ENCODE measurements at places on chromosomes 4 and X. TPM values are rescaled to one million over a fixed set of nuclear protein-coding genes. Genes with fewer than 3 reads are reported as not detected.

MND1 gene
- total RNA-seq = not detected

TBCK gene
- total RNA-seq = 24.7 TPM

NPNT gene
- 28.7 TPM for total RNA-seq

TEX13C gene
- not detected for total RNA-seq

ETDB gene
- not detected for total RNA-seq

CENPE gene
- 0.26 TPM for total RNA-seq

GRCh38 chr4:11297627-11298026 is 131.1 kb downstream of the HS3ST1 start:
- no peaks in the 10 kb centered on the region for H3K27me3 ChIP-seq
- DNase-seq = no peak
- H3K4me3 ChIP-seq = no peak overlapping the region
- no peaks in the 10 kb centered on the region for H3K4me1 ChIP-seq

- H3K36me3 ChIP-seq = no peaks in the 10 kb centered on the region
- no peaks in the 10 kb centered on the region for H3K27me3 ChIP-seq
- no peak overlapping the region for H3K4me3 ChIP-seq
- peaks cover 26% of the 10 kb centered on the region for H3K4me1 ChIP-seq
- H3K27ac ChIP-seq = peak overlapping the region; percentile 27
- peak; percentile 58 for DNase-seq
Observed at GRCh38 chr4:140004549-140004895, 149.5 kb downstream of the MAML3 start.

GRCh38 chrX:24151513-24151912 is 2.0 kb downstream of the ZFX start:
- H3K27ac ChIP-seq = peak overlapping the region; percentile 99
- no peak overlapping the region for H3K4me3 ChIP-seq
- no peaks in the 10 kb centered on the region for H3K27me3 ChIP-seq

DNA sequence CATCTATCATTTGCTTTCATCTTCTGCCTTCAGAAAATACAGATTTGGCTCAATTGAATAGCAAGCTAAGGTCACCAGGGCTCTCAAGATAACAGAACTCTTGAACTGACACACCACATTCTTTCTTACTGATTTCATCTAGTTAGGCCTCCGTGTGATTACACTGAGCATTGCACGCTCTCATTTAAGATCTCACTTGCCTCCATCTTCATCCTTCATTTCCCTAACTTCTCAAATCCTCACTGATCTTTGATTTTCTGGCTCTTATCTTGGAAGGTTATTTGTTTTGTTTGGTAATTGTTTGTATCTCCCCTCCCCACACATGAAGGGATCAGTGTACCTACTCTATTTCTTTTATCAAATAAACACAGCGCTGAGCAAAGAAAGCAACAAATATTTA is 47.7 kb downstream of the MANBA start:
- H3K27me3 ChIP-seq = no peaks in the 10 kb centered on the region
- no peak overlapping the region for H3K27ac ChIP-seq
- peaks cover 6% of the 10 kb centered on the region for H3K4me1 ChIP-seq
- DNase-seq = no peak
- no peaks in the 10 kb centered on the region for H3K36me3 ChIP-seq

- H3K4me1 ChIP-seq = no peaks in the 10 kb centered on the region
- H3K4me3 ChIP-seq = no peak overlapping the region
- DNase-seq = no peak
- H3K27ac ChIP-seq = no peak overlapping the region
- H3K27me3 ChIP-seq = no peaks in the 10 kb centered on the region
- no peaks in the 10 kb centered on the region for H3K36me3 ChIP-seq
Observed at GRCh38 chr4:158940271-158940670, 162.6 kb upstream of the RAPGEF2 start.

GRCh38 chrX:20388594-20388993 is 121.9 kb upstream of the RPS6KA3 start:
- DNase-seq = no peak
- no peaks in the 10 kb centered on the region for H3K36me3 ChIP-seq
- no peak overlapping the region for H3K4me3 ChIP-seq
- H3K4me1 ChIP-seq = peaks cover 1% of the 10 kb centered on the region
- no peaks in the 10 kb centered on the region for H3K27me3 ChIP-seq
- no peak overlapping the region for H3K27ac ChIP-seq

GRCh38 chr4:99868126-99868596 is 26.1 kb downstream of the LAMTOR3 start:
- no peak overlapping the region for H3K27ac ChIP-seq
- no peaks in the 10 kb centered on the region for H3K4me1 ChIP-seq
- no peaks in the 10 kb centered on the region for H3K27me3 ChIP-seq

GRCh38 chr4:169119536-169119935 is 109.5 kb upstream of the CBR4 start:
- no peak overlapping the region for H3K27ac ChIP-seq
- DNase-seq = no peak
- no peaks in the 10 kb centered on the region for H3K27me3 ChIP-seq

DNA sequence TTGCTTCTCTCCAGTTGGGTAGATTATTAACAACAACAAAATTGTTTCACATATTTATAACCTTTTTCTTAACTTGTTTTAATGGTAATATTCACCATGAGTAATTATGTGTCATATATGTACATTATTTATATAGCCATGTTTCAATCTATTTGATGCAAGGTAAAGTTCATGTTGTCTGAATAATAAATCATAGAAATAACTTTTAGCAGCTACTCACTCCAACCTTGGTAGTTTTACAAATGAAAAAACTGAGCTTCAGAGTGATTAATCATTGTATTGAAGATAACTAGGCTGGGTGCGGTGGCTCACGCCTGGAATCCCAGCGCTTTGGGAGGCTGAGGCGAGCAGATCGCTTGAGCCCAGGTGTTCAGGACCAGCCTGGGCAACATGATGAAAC is 46.0 kb downstream of the TMA16 start:
- H3K27me3 ChIP-seq = no peaks in the 10 kb centered on the region
- no peaks in the 10 kb centered on the region for H3K36me3 ChIP-seq
- H3K27ac ChIP-seq = no peak overlapping the region
- no peak overlapping the region for H3K4me3 ChIP-seq

DNA sequence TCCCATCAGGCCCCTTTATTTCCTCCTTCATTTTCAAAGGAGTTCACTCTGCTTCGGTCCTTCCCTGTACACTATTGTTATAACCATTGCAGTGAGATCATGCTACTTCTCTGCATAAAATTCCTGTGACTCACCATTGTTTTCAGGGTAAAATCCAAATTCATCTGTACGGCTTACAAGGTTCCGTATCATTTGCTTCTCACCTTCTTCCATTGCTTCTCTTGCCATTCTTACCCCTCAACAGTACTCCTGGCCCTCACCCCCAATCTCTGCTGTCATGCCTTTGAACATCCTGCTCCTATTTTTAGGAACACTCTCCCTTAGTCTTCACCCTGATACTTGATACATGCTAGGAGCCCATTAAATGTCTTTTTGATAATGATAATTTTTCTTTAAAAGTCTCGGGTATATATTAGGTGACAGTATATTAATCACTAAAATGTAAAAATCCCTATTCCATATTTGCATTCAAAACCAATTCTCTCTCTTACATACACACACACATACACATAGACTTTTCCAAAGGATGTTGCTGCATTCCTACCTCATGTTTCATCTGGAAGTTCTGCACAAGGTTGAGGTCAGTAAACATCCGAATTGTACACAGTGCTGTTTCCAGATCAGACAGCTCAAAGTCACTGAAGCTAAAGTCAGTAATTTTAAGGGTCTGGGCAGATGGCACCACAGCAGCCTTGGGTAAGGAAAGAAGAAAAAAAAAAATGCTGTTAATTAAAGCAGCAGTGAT is 103.4 kb downstream of the PDE5A start:
- no peak overlapping the region for H3K27ac ChIP-seq
- H3K4me1 ChIP-seq = no peaks in the 10 kb centered on the region
- H3K4me3 ChIP-seq = no peak overlapping the region
- H3K36me3 ChIP-seq = peaks cover 5% of the 10 kb centered on the region
- no peaks in the 10 kb centered on the region for H3K27me3 ChIP-seq

DNA sequence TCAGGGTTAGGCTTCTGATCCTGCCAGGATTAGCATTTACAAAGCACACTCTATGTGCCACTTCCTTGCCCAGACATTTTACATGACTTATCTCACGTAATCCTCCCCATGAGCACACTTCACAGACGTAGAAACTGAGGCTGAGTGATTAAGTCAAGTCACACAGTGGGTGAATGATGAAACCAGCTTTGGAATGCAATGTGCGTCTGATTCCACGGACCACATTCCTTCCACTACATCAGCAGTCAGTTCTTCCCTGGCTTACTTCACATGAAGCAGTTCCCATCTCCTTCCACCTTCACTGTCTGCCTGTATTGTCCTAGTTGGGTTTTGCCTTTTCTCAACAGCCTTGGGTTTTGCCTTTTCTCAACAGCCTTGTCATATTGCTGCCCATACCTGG is 134.3 kb upstream of the PPARGC1A start:
- H3K4me3 ChIP-seq = no peak overlapping the region
- H3K27me3 ChIP-seq = no peaks in the 10 kb centered on the region
- H3K4me1 ChIP-seq = no peaks in the 10 kb centered on the region
- no peak overlapping the region for H3K27ac ChIP-seq

- no peaks in the 10 kb centered on the region for H3K36me3 ChIP-seq
- no peak overlapping the region for H3K4me3 ChIP-seq
- no peak for DNase-seq
- no peak overlapping the region for H3K27ac ChIP-seq
Observed at GRCh38 chr4:44674471-44674870, 3.7 kb upstream of the GUF1 start.

DNA sequence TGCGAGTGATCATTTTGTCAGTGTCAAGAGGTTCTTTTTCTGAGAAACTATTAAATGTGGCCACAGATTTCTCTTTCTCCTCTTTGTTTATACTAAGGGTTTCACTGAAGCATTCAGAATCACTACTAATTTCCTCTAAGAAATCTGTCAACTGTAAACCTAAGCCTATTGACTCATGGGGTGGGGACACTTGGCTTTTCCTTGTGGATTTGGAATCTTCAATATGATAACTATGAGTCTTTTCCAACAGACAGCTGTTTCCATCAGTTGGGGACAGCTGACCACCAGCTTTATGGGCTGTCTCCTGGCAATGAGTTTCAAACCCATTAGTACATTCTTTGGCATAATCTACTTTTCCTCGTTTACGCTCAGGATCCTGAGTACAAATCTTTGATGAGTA is 13.8 kb downstream of the PGRMC1 start:
- H3K4me1 ChIP-seq = no peaks in the 10 kb centered on the region
- no peak overlapping the region for H3K4me3 ChIP-seq
- no peaks in the 10 kb centered on the region for H3K27me3 ChIP-seq
- no peak overlapping the region for H3K27ac ChIP-seq
- no peak for DNase-seq

DNA sequence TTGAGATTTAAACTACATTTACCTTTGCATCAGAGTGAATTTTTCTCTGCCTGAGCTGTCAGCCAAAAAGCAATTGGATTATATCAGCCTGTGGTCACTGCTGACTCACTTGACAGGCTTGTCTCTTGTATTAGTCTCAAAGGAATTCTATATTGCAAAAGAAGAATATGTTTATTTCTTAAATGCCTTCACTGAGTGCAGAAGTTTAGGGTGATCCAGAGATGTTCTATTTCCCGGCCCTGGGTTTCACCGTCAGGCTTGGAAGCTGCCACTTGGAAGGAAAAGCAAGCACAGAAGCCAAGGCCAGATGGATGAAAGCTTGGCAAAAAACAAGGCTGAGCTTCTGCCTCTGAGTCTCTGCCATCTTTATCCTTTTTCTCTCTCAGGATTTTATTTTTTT is 80.9 kb downstream of the FAM114A1 start:
- H3K4me1 ChIP-seq = no peaks in the 10 kb centered on the region
- H3K27me3 ChIP-seq = no peaks in the 10 kb centered on the region
- DNase-seq = peak; percentile 12
- no peak overlapping the region for H3K27ac ChIP-seq
- H3K36me3 ChIP-seq = no peaks in the 10 kb centered on the region

GRCh38 chrX:47370278-47370677 is at the start of gene ZNF157:
TSS of gene ZNF157 (plus strand) at chrX:47370578. CDS start at chrX:47370669, 91 bp downstream.
- no peaks in the 10 kb centered on the region for H3K27me3 ChIP-seq
- H3K36me3 ChIP-seq = no peaks in the 10 kb centered on the region
- no peak for DNase-seq

- no peaks in the 10 kb centered on the region for H3K27me3 ChIP-seq
- H3K36me3 ChIP-seq = no peaks in the 10 kb centered on the region
- H3K27ac ChIP-seq = no peak overlapping the region
- peaks cover 9% of the 10 kb centered on the region for H3K4me1 ChIP-seq
- DNase-seq = no peak
Observed at GRCh38 chrX:39421006-39421405, 619.7 kb downstream of the MID1IP1 start.

DNA sequence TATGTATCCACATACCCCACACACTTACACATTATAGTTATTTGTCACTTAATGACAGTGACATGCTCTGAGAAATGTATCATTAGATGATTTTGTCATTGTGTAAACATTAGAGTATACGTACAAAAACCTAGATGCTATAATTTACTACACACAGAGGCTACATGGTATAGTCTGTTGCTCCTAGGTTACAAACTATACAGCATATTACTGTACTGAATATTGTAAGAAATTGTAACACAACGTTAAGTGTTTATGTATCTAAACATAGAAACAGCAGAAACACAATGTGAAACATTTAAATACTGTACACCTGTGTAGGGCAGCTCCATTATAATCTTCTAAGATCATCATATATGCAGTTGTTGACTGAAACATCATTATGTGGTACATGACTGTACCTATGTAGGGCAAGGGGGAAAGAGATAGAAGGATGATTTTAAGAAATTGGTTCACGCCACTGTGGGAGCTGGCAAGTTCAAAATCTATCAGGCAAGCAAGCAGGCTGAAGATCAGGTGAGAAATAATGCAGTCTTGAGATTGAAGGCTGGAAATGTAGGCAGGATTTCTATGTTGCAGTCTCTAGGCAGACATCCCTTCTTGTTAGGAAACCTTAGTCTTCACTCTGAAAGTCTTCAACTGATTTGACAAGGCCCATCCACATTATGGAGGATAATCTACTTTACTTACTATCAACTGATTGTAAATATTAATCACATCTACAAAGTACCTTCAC is 78.0 kb upstream of the CPEB2 start:
- H3K27me3 ChIP-seq = no peaks in the 10 kb centered on the region
- H3K36me3 ChIP-seq = no peaks in the 10 kb centered on the region
- no peak overlapping the region for H3K4me3 ChIP-seq
- no peak overlapping the region for H3K27ac ChIP-seq

- H3K36me3 ChIP-seq = no peaks in the 10 kb centered on the region
- DNase-seq = no peak
- H3K27ac ChIP-seq = no peak overlapping the region
Observed at GRCh38 chrX:136586386-136586785, 54.4 kb downstream of the VGLL1 start.

- H3K27me3 ChIP-seq = no peaks in the 10 kb centered on the region
- no peaks in the 10 kb centered on the region for H3K4me1 ChIP-seq
- DNase-seq = no peak
- H3K27ac ChIP-seq = no peak overlapping the region
Observed at GRCh38 chr4:149296084-149296483, 519.6 kb downstream of the IQCM start.

DNA sequence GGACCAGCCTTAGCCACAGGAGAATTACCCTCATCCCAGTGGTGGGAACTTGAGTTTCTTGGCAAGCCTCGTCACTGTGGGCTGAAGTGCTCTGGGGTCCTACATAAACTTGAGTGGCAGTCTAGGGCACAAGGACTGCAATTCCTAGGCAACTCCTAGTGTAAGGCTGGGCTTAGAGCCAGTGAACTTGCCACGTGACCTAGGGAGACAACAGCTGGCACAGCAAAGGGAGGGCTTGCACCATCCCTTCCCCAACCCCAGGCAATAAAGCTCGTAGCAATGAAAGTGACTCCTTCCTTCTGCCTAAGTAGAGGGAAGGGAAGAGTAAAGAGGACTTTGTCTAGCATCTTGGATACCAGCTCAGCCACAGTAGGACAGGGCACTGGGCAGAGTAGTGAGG is 81.8 kb downstream of the TEX11 start:
- no peaks in the 10 kb centered on the region for H3K27me3 ChIP-seq
- no peak for DNase-seq
- no peak overlapping the region for H3K4me3 ChIP-seq
- no peaks in the 10 kb centered on the region for H3K4me1 ChIP-seq
- no peaks in the 10 kb centered on the region for H3K36me3 ChIP-seq
